Sigmoid colon (tissue), 7 donors: ENCODE measurements at places on chromosomes 2 and 18. TPM values are rescaled to one million over a fixed set of nuclear protein-coding genes. Genes with fewer than 3 reads are reported as not detected.

The CD28 gene
- 0.82 TPM for total RNA-seq

The SERPINB13 gene
- total RNA-seq, result not detected

- no peak for DNase-seq
These were observed 1.1 kb downstream of the PTH2R start for GRCh38 chr2:208407667-208408066.

GRCh38 chr2:114192362-114192761, 250.1 kb upstream of the DPP10 start:
- DNase-seq, result no peak

DNA sequence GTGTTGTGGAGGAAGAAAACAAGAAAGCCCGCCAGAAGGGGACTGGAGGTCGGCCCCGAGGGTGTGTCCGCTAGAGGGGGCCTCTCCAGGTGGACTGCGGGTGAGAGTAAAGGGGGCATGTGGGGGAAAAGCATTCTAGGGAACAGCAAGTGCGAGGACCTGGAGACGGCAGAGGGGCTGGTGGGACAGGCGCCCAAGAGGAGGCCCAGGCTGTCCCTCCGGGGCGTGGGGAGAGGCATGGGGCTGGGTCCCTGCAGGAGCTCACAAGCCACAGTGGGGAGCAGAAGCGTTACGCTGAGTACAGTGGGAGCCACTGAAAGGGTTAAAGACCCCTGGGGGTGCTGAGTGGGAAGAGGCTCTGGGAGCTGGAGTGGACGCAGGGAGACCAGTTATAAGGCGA, 1.6 kb upstream of the KLF11 start:
- peak; percentile 75 for DNase-seq

GRCh38 chr18:44781886-44782285, 101.2 kb downstream of the SETBP1 start:
- DNase-seq, result no peak

DNA sequence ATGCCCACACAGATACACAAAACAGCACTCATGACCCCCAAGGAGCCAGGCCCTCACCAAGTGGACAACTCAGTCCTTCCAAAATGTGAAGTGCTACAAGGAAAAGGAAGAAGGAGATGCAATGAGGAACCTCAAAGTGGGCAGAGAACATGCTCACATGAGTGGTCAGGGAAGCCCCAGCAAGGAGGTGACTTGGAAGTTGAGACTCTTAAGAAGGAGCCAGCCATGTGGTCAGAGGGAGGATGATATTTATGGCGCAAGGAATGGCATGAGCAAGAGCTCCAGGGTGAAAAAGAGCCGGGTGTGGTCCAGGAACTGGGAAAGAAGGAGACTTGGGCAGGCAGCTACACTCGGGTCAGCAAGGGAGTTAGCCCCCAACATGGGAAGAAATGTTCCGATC, 30.0 kb upstream of the KLHL29 start:
- DNase-seq, result no peak

GRCh38 chr2:212898011-212898410, 253.4 kb downstream of the IKZF2 start:
- no peak for DNase-seq

The UGT1A4 gene
- not detected for total RNA-seq

DNA sequence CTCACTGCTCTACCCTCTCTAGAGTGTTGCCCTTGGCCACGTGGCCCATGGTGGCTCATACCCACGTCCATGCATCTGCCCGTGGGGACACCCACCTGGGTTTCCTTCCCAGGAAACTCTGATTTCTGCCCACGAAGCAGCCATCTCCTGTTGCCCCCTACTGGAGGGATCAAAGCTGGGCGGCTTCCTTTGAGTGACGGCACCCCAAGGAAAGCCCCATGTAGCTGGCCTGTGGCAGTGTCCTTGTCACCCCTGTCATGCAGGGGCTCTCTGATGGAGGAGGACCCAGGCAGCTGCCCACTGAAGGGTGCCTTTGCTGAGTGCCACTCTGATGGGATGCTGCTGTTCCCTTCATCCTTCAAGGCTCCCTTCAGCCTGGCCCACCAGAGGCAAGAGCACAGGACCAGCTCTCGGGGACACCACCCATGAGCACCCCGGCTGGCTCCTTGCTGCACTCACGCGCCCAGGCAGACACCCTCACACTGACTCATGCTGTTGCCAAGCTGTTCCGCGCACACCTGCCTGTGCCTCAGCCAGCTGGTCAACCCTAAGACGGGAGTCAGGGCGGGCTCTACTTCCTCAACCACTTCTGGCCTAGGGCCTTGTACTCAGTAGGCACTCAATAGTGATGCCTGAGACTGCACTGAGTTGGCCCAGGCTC, 101.1 kb downstream of the CTIF start:
- DNase-seq, result no peak

DNA sequence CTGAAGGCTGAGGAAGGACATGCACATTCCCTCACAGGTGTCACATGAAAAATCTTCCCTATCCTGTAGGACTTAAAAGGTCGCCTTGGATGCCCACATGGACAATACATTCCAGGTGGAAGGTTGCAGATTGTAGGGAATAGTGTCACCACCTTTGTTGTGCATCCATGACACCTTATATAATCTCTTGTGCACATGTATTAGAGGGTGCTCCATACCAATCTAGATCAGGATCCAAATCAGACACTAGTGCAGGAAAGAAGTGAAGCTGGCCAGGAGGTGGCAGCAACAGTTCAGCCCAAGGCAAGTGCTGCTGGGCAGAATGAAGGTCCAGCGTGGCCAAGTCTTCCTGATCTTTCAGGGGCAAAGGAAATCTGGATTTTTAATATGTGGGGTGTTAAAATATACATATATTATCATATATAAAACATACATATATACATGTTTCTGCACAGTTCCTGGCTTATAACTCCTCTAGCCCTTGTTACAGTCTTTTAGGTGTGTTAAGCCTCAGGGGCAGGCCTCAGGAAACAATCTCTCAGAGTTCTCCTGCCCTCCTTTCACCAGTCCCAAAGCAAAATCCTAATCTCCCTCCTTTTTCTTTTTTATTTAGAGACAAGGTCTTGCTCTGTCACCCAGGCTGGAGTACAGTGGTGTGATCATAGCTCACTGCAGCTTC, 16.6 kb downstream of the NIF3L1 start:
- no peak for DNase-seq
